NCI-H345 (cell line): ENCODE measurements at places on chromosomes 16 and 17.
A peak's percentile ranks its signal among the peaks of the same experiment; 100 is the strongest.

- no peak for DNase-seq
These were observed 52.2 kb downstream of the TEX14 start for GRCh38 chr17:58639681-58640080.

- DNase-seq = no peak
These were observed 298.1 kb downstream of the CEP112 start for GRCh38 chr17:65893692-65894279.

GRCh38 chr16:2692948-2693651 is 10.8 kb downstream of the KCTD5 start:
- no peak for DNase-seq

- no peak for DNase-seq
These were observed 1.1 kb downstream of the EPOP start for GRCh38 chr17:38673707-38674013.

GRCh38 chr16:53781023-53781605 is 77.2 kb downstream of the FTO start:
- no peak for DNase-seq

DNA sequence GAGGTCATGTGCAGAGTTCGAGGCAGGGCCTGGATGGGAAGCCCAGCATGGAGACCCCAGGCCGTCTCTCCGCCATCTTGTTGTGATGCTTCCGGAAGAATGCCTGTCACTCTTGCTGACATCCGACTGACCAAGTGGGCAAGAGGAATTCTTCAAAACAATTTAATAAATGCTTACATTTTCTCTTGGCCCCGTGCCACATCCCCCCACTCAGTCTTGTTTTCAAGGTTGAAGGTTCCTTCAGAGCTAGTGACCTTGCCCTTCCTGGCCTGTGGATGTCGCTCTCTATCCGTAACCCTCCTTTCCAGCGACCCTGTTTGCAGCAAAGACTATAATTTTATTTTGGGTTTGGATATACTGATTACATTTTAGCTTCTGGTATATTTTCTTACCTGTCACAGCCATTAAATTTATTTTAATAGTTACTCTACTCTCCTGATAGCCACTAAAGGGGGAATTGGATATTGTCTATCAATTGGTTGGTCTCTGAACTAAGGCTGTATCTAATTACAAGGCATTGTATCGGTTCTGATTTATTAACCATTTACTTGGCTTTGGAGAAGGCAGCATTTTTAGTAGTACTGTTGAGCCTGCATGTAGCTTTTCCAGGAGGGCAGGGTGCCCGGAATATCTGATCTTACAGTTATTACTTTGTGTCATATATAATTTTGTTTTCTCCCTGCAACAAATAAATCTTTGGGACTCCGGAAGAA is 264.5 kb downstream of the WWOX start:
- no peak for DNase-seq

- no peak for DNase-seq
These were observed 636.6 kb upstream of the GOT2 start for GRCh38 chr16:59370717-59371116.

GRCh38 chr17:72434991-72435618 is 314.3 kb downstream of the SOX9 start:
- no peak for DNase-seq

DNA sequence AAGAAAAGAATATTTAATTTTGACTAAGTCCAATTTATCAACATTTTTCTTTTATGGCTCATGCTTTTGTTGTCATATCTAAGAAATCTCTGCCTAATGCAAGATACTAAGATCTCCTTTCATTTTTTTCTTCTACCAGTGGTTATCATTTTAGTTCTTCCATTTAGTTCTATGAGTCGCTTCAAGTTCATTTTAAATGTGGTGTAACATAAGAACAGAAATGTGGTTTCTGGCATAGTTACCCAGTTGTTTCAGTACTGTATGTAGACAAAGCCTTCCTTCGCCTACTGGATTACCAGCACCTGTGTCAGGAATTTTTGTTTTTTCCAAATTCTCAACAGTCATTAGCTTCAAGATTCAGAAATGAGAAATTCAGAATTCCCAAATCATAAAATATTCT is 175.7 kb downstream of the PARN start:
- DNase-seq = no peak

GRCh38 chr17:45974916-45975630 is 24.0 kb upstream of the STH start:
- DNase-seq = no peak

GRCh38 chr16:10852286-10852685 is 24.7 kb upstream of the CIITA start:
- no peak for DNase-seq

DNA sequence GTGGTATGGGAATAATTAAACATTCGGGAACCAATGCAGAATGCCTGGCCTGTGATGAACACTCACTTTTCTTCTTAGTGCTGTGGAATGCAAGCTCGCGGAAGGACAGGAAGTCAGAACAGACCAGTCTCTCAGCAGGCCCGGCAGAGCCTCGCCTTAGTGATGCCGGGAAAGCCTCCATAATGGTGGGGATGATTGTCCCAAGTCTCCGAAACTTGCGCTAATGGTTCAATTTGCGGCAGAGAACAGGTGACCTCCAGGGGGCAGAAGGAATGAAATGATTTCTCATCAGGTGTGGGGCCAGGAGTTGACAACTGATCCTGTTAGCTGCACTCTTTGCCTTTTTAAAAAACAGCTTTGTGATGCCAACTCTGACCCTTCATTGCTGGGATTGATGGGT is 170.6 kb downstream of the GSG1L start:
- DNase-seq = no peak

DNA sequence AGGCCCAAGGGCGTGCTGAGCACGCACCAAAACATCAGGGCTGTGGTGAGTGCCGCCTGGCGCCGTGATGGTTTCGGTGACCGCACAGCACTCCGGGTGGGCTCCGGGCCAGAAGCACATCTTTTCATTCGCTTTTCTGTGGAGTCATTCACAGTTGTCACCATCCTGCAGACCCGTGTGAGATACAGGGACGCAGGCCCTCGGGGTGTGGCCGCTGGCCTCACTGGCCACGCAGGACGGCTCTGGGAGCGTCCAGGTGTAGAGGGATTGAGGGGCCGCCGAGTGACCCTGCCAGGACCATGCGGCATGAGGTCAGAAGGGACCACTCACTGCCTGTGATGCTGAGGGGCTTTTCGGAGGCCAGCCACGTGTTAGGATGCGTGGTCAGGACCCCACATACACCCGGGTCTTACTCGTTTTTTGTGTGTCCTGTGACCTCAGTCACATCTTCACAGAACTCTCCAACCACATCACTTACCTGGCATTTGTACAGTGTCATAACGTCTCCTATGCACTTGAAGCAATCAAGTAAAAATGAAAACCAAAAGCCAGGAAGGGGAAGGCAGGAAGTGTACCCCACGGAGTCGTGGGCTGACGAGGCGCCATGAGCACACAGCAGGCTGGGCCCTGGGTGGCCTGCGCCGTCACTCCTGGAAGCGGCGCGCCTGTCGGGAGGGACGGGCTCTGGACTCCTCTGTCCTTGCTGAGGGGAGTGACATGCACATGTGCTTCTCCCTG is 7.8 kb downstream of the ACSF3 start:
- DNase-seq = no peak

DNA sequence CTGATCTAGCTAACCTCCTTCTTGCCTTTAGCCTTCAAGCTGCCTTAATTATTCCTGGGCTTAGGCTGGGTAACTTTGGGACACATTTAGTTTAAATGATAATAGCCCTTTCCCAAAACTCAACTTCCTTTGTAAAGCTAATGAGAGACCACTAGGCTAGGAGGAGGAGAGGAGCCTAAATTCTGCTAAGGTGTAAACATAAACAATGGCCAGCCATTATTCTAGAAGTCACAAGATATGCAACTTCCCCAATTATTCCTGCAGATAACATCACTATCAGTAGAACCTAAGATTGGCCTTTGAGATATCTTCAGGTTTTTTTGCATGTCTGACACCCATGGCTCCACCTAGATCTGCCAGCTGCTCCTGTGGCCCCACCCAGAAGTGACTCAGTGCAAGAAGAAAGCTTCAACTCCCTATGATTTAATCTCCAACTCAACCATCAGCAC is 131.2 kb upstream of the FAM20A start:
- no peak for DNase-seq

DNA sequence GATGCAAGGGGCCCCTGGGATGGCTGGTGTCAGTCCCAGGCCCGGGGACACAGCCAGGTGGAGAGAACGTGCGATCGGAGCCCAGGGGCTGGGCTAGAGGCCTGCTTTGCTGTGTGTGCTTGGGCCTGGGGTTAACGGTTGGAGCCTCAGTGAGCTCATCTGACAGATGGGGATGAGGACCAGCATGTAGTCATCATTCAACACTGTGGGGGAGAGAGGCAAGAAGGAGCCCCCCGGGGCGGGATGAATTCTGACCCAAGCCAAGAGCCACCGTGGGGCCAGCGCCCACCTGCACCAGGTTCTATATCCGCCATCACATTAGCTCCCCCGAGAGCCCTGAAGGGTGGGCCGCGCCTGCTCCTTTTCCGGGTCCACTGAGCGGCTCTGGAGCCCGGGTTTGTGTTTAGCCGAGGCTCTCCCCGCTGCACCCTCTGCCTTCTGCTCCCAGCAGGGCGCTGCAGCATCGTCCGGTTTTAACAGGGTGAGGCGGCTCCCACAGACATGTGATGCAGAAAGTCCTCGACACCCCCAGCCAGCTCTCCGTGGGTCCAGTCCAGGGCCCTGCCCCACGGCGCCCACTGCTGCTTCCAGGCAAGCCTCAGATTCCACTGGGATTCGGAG is 365.7 kb downstream of the SEC14L1 start:
- DNase-seq = no peak

DNA sequence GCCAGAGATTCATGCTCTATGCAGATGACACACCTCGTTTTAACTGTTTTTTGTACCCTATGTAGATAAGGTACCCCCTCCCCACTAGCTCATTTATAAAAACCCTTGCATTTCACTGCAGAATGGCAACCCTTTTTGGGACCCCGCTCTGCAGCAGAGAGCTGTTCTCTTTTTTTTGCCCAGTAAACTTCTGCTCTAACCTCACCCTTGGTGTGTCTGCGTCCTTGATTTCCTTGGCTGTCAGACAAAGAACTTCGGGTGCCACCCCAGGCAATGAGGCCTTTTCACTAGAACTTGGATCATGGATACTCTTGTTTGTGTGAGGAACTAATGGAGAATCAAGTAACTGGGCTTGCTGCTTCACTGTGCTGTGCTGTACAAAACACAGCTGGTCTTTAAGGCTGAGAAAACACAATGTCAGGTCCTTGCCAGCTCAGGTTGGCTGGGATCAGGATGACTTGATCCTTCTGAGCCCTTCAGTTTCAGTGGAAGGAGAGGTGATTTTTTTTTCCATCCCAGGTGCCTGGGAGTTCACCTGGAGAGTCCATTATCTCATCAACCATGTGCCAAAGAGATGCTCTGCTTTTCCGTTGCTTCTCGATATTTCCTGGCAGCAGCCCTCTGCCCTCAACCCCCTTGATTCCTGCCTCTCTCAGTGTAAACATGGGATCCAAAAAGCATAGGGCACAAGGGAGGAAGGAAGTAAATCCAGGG is 133.2 kb upstream of the FAM20A start:
- DNase-seq = no peak

DNA sequence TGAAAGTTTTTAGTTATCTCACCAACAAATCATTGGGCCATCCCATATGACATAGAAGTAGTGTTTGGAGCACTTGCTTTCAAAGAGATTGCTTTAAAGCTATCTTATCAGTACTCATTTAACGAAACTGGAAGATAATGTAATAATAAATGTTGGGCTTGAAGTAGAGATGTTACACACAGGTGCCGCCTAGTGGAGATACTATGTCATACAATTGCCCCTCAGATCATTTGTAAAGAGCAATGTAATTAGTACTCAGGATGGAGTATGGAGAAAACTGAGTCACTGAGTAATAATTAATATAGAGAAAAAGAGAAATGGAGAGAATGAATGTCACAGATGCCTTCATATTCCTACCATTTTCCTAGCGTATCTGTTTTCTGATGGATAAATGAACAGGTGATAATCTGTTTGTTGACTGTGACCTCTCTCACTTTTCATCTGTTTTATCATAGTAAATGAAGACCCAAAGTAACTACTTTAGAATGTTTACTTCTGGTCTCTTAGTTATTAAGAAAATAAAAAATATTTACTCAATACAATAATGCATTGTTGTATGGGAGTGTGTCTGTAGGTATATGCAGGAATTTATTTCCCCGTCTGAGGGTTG is 80.4 kb downstream of the EFCAB5 start:
- peak; percentile 53 for DNase-seq

- no peak for DNase-seq
These were observed 27.5 kb downstream of the AXIN2 start for GRCh38 chr17:65533852-65534457.

- no peak for DNase-seq
These were observed 104.6 kb downstream of the METRNL start for GRCh38 chr17:83183951-83184506.

- no peak for DNase-seq
These were observed 142.3 kb upstream of the ZFHX3 start for GRCh38 chr16:73190256-73190655.

- DNase-seq = no peak
These were observed 860 bp upstream of the DCAF7 start for GRCh38 chr17:63549289-63549945.
